ENCODE measurements at places on chromosomes 2 and 18. TPM values are rescaled to one million over a fixed set of nuclear protein-coding genes. Genes with fewer than 3 reads are reported as not detected.

- DNase-seq, result no peak
Measured at GRCh38 chr18:11458447-11458846, 150.9 kb upstream of the SLC35G4 start.

DNA sequence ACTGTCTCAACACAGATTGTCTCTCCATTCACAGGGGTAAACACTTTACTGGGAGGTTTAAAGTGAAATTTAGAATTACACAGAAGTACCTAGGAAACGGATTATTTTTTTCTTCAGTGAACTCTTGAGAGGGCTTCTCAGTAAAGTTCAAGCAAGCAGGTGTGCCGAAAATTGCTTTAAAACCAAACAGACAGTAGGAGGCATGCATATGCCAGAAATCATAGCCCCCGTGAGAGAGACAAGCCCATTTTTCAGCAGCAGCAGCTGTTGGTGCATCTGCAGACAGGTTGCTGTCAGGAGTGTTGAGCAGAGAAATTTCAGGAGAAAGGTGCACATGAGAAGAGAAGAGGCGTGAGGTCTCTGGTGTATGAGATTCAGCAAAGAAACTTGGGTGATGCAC, 2115.5 kb upstream of the CELF4 start:
- no peak for DNase-seq

GRCh38 chr2:187644486-187644885, 90.3 kb upstream of the TFPI start:
- DNase-seq, result no peak

- no peak for DNase-seq
Measured at GRCh38 chr18:42736074-42736473, 379.4 kb downstream of the RIT2 start.

DNA sequence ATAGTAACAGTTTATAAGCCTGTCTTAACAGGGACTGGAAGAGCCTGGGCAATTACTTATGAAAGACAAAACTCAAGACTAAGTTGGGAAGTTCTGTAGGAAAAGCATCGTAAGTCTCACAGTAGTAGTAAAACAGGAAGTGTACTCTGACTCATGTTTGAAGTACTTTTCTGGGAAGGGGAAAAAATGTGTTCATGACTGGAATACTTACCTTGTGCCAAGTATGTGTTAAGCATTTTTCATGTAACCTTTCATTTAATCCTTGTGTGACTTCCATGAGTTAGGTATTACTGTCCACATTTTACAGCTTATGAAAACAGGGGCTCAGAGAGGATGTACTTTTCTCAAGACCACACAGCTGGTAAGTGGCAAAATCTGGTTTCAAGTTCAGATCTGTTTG, 13.7 kb upstream of the SKOR2 start:
- DNase-seq, result no peak

DNA sequence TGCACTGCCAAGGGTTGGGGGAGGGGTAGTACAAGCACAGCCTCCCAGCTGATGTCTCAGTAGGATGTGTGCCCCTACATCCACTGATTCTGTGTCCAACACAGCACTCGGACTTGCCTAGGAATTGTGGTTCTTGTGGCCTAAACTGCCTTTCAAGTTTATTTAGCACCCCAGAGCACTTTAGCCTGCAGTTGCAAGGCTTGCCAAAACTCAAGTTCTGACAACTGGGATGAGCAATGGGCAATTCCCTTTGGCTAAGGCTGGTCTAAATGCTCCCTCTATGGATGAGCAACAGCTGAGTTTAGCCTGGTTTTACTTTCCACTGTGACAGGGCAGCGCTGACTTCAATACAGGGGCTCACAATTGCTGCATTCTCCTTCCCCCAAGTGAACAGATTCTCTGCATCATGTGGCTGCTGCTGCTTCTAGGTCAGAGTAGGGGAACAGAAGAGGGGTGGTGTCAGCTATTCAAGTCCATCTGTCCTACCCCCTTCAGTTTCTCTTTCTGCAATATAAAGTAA, 471.5 kb downstream of the PIK3C3 start:
- no peak for DNase-seq

TUBA4B gene
- not detected for total RNA-seq

Data from esophagus muscularis mucosa (tissue), 4 donors.